ENCODE measurements at places on chromosomes 2 and 18.

GRCh38 chr2:241034490-241035141 is 36.2 kb downstream of the SNED1 start:
- DNase-seq, result no peak

- DNase-seq, result no peak
Observed at GRCh38 chr2:14615760-14616159, 16.8 kb upstream of the LRATD1 start.

- no peak for DNase-seq
Observed at GRCh38 chr2:28465148-28465885, 30.5 kb upstream of the PLB1 start.

DNA sequence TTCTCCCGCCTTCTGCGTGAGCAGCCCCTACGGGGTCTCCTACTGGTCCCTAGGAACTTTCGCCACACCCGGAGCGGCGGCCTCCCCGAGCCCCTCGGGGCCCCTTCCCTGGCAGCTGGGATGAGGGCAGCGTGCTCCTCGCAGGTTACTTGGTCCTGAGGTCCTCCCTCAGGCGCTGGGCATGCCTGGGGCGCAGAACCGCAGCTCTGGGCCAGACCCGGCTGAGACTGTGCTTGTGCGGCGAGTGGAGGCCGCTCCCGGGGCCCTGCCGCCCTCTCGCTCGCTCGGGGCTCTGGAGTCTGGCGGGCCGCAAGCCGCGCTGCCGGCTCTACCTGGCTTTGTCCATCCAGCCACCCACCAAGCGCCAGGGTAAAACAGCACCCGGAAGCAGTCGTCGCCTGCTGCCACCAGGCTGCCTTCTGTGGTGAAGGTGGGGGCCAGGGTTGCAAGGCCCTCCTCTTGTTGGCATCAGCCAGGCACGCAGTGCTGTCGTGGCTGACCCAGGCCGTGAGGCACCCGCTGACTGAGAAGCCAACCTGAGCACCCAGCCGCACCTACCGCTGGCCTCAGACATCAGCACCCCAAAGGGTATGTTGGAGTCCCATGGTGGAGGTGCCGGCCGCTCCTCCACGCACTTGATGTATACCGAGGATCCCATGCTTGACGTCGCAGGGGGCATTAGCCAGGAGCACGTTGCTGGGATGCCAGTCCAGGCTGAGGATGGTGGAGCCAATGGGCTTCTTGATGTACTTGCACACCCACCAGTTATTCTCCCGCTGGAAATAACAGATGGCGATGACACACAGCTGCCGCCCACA is 46.1 kb upstream of the PTH2R start:
- no peak for DNase-seq

- peak; percentile 83 for DNase-seq
Observed at GRCh38 chr2:106030287-106031268, 163.5 kb downstream of the UXS1 start.

DNA sequence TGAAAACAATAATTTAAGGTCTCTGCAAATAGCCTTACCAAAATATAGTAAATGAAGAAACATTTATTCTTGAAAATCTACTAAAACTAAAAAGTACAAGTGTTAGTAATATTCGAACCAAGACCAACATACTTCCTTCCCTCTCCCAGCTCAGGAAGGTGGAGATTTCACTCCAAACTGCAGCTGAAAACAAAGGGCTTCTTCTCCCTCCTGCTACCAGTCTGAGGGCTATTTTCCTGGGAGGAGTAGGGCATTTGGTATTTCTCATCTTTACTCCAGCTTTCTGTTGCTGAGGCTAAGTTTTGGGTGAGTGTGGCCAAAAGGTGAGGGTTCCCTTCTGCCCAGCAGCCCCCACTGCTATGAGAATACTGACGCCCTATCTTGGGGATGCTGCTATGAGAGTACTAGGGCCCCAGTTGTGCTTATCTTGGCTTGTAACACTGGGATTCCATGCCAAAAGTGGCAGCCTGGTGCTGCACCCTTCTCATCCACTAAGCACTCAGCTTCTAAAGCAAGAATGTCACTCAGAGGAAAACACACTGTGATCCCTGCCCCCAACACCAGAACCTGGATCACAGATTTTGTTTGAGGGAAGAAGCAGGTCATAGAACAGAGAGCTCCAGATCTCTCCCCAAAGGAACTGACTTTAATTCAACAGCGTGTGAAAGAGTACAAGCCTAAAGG is 130.7 kb upstream of the KLF7 start:
- no peak for DNase-seq

Data from suppressor macrophage treated with lipopolysaccharide for 1 hour (primary cell).